ENCODE measurements at places on chromosomes 2 and 18.
A peak's percentile ranks its signal among the peaks of the same experiment; 100 is the strongest.

DNA sequence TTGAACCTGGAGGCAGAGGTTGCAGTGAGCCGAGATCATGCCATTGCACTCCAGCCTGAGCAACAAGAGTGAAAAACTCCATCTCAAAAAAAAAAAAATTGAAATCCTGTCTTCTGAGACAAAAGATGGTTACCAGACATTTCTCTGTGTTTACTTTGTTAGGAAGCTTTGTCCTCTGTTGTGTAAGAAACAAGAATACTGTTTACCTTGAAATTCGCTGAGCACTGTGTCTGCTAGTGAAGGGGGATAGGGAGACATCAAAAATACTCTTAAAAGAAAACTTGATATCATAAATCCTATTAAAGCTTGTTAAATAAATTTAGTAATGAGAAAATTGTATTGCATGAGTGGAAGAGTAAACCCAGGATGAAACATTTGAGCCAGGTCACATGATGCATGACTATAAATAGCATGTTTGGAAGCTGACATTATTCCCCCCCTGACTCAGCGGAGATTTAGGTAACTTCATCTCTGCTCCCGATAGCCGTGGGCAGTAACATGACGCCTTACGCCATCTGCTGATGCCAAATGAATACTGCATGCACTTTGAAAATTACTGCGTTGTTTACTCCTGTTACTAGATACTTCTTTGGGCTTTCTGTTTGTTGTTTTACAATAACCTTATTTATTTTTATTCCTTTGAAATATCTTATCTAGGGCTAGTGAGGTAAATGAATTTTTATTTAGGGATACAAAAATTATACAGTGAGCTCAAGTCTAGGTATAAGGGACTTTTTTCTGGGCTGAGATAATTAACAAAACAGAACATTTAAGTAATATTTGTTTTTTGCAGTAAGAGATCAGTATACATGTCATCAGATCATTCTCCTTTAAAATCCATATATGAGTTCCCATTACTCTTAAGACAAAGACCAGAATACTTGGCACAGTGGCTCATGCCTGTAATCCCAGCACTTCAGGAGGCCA is 134.9 kb downstream of the MAP3K20 start:
- peak; percentile 82 for DNase-seq

DNA sequence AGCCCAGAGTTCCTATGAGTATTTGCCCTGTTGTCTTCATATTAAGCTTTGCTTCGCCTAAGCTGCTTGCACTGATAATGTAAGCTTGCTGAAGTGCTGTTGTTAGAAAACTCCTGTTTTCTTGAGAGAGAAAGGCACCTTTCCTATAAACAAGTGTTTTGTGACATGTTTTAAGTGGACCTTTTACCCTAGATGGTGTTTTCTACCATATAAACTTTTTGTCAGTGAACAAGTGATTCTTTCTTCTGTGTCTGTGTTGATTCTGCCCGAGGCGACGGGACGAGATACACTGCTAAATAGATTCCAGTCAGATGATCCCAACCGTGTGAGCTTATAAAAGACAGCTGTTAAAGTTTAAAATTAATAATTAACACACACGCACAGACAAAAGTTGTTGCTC is 24.1 kb downstream of the CABLES1 start:
- no peak for DNase-seq

GRCh38 chr2:167980439-167980838 is 267.0 kb downstream of the STK39 start:
- no peak for DNase-seq

GRCh38 chr2:198127627-198128026 is 323.2 kb downstream of the PLCL1 start:
- DNase-seq, result peak; percentile 68

DNA sequence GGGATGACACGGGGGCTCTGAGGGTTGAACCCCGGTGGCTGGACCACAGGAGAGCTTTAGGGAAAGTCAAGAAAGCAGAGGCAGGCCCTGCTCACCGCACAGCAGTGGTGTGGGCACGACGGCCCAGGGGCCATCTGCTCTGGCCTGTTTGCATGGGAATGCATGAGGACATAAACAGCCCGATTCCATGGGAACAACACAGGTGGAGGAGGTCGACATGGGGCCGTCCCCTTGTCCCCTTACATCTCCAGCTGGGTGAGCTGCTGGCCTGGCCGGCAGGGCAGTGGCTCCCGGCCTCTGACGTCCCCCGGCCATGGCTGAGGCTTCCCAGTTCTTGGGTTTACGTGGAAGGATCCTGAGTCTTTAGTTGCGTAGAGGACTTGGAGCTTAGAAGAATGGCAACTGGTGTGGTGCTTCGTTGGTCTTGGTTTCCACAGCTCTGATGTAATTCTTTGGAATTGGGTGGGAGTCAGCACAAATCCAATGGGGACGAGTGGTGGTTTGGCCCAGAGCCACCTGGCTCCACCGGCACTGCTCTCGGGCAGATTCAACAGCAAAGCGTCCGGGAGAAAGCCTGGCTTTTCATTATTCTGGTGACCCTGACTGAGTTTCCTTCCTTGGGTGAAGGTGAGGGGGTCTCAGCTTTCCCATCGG is 98.3 kb upstream of the HDAC4 start:
- no peak for DNase-seq

- DNase-seq, result no peak
These were observed 383.6 kb upstream of the SALL3 start for GRCh38 chr18:78595924-78596573.

DNA sequence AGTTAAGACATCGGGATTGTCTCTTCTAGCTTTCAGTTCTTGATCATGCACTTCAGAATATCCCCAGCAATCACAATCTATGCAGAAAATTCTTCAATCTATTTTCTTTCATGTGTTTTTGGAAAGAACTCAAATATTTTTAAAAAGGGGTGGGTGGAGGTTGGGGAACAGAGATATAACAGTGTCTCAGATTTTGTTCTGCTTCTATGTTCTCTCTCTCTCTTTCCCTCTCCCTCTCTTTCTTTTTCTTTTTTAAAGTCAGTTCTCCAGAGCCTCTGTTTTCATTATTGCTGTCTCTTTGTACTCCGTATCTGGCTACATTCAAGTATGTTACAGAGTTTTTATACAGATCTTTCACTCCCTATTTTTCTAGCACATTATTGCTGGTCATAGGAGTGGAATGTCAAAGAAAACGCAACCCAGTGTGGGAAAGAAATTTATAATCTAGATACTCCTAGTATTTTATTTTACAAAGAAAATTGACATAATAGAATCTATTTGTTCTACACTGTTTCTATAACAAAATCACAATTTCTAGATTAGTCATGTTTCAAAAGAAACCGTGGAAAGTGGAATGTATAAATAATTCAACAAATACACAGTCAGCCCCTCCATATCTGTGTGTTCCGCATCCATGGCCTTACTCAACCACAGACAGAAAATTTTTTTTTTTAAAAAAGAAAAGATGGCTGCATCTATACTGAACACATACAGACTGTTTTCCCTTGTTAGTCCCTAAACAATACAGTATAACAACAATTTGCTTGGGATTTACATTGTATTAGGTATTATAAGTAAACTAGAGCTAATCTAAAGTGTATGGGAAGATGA is 11.2 kb upstream of the NEMP2 start:
- DNase-seq, result no peak

- peak; percentile 79 for DNase-seq
These were observed 82.1 kb downstream of the EIF2AK3 start for GRCh38 chr2:88545118-88545517.

DNA sequence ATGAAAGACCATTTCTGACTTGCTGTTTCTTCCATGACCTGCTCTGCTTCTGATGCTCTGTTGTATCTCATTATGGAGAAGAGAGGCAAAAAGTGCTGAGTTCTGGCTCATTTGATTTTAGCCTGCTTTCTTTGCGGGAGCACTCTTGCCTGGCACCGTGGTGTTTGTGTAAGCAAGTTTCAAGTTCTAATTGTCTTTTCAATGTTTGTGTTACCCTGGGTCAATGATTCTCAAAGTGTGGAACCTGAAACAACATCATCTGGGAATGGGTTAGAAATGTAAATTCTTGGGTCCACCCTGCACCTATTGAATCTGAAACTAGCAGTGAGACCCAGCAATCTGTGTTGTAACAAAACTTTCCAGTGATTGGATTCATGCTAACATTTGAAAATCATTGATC is 85.5 kb upstream of the STON1 start:
- DNase-seq, result no peak

DNA sequence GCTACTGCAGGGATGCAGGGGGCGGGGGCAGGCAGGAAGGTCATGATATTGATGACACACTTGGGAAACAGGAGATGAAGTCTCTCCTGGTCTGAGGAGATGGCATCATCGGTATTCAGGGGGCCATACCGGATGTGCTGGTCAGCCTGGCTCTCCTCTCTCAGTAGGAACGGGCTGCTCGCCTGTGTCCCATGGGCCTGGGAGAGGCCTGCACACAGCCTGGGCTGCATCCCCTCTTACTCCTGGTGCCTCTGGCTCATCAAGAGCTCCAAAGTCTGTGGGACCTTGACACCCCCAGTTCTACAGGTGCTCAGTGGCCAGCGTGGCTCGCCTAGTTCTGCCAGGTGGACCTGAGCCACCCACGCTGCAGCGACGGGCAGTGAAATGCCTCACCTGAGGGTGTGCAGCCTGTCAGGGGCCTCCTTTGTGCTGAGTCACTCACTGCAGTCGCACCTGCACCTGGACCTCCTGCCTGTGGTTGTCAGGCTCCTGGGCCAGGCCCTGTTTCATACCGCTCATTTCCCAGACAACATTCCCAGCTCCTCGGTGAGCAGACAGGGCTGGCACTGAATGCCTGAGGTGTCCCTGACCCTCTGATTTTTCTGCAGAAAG is 18.6 kb upstream of the CNDP1 start:
- DNase-seq, result no peak

GRCh38 chr18:57231864-57232263 is 85.0 kb downstream of the BOD1L2 start:
- DNase-seq, result no peak

DNA sequence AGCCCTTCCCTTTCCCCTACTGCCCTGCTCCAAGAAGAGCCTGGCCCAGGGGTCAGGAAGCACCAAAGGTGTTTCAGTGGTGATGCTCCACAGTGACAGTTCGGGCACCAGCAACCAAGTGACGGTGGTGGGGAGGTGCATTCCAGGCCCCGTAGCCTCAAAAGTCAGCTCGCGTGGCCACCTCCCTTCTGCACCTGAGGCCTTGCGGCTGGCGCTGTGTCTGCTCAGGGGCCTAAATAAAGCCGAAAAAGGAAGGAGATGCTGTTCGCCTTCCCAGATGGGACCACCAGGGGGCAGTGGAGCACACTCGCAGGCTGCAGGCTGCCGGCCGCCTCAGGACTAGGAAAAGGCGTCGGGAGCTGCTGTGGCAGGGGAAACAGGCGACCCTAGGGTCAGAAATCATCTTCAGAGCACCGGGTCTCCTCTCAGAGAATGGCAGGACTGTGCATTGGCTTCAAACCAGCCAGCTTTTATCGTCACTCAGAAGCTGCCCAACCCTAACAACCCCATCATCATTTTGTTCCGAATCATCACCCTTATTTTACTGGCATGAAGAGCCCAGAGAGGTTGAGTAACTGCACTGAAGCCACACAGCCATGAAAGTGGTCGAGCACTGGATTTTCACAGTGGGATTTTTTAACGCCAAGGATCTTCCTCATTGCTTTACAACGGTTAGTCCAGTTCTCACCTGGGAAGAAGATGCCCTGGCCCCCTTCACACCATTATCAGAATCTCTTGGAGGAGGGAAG is 213.0 kb upstream of the CELF4 start:
- peak; percentile 96 for DNase-seq

DNA sequence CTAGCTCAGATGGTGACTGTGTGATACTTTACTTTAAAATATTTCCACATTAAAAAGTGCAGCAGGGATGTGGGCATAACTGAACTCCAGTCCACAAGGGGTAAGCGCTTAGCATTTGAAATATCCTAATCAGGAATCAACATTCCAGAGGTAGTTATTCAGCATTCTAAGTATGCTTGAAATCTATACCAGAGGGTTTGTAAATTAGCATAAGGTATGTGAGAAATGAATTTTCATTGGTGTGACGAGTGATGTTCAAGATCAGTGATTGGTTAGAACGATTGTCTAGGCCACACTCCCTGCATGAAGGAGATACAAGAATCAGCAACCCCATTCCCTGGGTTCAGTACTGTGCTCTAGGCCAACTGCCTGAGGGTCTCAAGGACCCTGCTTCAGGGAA is 42.6 kb downstream of the MAPK4 start:
- no peak for DNase-seq

DNA sequence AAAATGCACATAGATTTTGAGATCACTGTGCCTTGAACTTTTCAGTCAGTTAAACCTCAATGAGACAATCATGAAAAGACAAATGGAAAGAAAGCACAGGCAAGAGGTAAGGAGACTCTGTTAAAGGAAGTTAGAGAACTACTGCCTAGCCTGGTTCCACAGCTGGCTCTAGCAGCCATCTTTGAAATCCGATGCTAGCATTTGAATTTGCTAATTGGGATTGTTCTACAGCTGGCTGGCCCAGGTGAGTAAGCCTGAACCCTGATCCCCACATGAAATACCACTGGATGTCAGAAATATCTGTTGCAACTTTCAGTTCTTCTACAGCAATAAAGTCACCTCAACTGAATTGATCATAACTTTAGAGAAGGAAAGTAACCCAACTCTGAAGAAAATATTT is 315.2 kb upstream of the CHAC2 start:
- DNase-seq, result no peak

DNA sequence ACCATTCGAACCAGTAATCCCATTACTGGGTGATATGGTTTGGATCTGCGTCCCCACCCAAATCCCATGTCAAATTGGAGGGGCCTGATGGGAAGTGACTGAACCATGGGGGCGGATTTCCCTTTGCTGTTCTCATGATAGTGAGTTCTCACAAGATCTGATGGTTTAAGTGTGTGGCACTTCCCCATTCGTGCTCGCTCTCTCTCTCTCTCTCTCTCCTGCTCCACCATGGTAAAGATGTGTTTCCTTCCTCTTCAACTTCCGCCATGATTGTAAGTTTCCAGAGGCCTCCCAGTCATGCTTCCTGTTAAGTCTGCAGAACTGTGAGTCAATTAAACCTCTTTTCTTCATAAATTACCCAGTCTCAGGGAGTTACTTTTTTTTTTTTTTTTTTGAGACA is 62.6 kb downstream of the NBAS start:
- DNase-seq, result no peak

DNA sequence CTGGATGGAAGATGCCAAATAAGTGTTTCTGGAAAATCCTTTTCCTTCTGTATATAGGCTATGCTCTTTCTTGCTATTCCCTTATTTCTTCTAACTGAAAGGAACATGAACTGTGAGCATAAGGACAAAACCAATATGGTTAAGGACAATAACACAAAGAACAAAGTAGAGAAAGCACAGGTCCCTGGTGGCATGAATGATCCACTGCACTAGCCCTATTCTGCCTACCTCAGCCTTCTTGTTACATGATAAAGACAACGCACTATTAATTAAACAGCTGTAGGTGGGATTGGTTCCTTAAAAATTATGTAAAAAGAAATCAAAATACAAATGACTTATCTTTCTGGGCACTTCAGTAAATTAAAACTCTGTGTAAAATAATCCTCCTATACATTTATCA is 1.9 kb upstream of the WDR75 start:
- DNase-seq, result no peak

Data from endodermal cell (in vitro differentiated cells).